Hindlimb muscle (tissue), 1 donor: ENCODE measurements at places on chromosomes 1 and 21. TPM values are rescaled to one million over a fixed set of nuclear protein-coding genes. Genes with fewer than 3 reads are reported as not detected.

RIMKLA gene
- polyA plus RNA-seq, result 1.1 TPM

DNA sequence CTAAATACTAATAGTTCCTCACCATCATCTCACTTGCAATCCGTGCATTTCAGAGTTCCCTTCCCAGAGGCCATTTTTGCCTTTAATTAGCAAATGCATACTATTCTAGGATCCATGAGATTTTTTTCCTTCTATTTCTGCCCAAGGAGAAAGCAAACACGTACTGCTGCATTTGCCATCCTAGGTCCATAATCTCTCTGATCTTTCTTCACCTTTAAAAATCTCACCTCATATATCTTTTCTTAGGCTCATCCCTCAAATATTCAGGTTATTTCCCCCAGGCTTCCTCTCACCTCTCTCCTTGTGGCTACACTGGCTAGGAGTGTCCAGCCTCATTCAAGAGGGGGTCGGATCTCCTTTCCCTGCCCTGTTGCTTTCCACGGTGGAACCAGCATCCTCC lies 338.6 kb downstream of the SETD4 start:
- DNase-seq, result no peak

DNA sequence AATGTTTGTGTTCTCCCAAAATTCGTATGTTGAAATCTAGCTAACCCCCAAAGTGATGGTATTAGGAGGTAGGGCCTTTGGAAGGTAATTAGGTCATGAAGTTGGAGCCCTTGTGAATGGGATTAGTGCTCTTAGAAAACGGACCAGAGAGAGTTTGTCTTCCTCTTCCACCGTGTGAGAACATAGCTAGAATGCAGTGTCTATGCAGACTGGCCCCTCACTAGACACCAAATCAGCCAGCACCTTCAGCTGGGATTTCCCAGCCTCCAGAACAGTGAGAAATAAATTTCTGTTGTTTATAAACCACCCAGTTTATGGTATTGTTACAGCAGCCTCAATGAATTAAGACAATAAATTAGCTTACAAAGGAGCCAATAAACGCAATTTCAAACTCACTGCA lies 58.0 kb downstream of the KIAA0319L start:
- DNase-seq, result no peak

GRCh38 chr1:184630679-184631060 lies 124.0 kb downstream of the EDEM3 start:
- no peak for DNase-seq

SLC44A5 gene
- polyA plus RNA-seq, result 0.54 TPM
